Activated naive CD8-positive, alpha-beta T cell treated with anti-CD3 and anti-CD28 coated beads for 36 hours (primary cell): ENCODE measurements at places on chromosomes 6 and 20. TPM values are rescaled to one million over a fixed set of nuclear protein-coding genes. Genes with fewer than 3 reads are reported as not detected.

The OXT gene
- total RNA-seq, result not detected

GRCh38 chr6:79669766-79670165 is 38.6 kb downstream of the SH3BGRL2 start:
- H3K4me3 ChIP-seq, result no peak overlapping the region
- H3K36me3 ChIP-seq, result peaks cover 3% of the 10 kb centered on the region
- H3K27me3 ChIP-seq, result no peaks in the 10 kb centered on the region
- DNase-seq, result no peak
- H3K27ac ChIP-seq, result peak overlapping the region; percentile 56

The TRAPPC3L gene
- total RNA-seq, result not detected

The EPHA7 gene
- total RNA-seq, result not detected

DNA sequence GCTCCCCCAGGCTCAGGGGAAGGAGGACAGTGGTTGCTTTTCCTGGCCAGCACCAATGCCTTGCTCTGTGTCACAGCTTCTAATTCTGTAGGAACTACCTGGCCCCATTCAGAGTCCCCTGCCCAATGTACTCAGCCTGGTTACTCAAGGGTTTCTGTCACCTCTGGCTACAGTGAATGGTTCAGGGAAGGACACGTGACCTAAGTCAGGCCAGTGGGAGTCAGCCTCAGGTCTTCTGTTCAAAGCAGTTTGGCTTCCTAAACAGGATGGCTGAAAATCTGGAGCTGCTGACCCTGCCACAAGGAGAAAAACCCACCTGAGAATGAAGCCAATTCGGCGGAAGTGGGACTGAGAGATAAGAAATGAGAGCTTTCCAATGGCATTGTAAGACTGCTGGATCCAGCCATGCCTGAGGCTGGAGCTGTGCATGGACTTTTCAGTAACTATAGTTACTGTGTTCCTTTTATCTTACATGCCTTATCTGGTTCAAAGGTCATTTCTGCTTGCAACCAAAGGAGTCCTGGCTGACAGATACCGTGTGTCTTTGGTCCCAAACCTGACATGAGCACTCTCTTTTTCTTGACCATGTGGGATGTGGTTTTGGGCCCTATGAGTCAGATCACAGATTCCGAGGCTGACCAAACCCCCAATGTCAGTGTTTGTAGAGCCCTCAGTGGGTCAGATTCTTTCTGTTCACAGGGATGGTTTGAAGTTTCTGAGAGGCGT is 104.3 kb downstream of the SULF2 start:
- no peak overlapping the region for H3K27ac ChIP-seq
- no peaks in the 10 kb centered on the region for H3K36me3 ChIP-seq
- H3K4me1 ChIP-seq, result peaks cover 2% of the 10 kb centered on the region
- H3K27me3 ChIP-seq, result no peaks in the 10 kb centered on the region

DNA sequence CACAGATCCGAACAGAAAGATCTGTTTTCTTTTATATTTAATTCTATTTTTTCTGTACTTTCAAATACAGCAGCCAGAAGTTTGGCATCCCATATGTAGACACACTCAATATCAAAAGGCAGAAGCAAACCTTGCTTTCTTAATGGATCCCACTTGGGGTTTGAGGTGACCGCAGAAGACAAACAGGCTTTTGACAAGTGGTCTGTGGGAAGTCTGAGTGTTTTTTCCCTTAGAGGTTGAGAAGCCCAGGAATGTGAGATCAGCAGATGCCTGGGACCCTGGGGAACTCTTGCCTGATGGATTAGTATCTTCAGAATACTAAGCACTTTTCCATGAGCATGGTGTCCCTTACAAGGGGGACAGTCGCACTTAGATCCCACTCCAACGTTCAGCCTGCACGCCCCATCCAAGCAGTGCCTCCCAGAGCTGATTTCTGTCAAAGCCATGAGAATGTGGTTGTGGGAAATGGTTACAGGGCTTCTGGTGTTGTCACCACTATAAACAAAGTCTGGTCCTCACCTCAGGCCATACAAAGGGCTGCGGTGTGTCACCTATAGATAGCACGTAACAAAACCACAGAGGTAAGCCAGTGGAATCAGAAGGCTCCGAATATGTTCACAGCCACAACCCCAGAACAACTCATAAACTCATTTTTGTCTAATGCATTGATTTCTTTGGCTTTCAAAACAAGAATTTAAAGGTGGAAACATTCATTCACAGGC is 12.7 kb downstream of the IL17F start:
- no peak overlapping the region for H3K4me3 ChIP-seq
- H3K36me3 ChIP-seq, result no peaks in the 10 kb centered on the region
- H3K4me1 ChIP-seq, result peaks cover 31% of the 10 kb centered on the region
- H3K27ac ChIP-seq, result no peak overlapping the region
- H3K27me3 ChIP-seq, result peaks cover 48% of the 10 kb centered on the region

- no peaks in the 10 kb centered on the region for H3K27me3 ChIP-seq
- H3K4me1 ChIP-seq, result peaks cover 13% of the 10 kb centered on the region
- H3K36me3 ChIP-seq, result no peaks in the 10 kb centered on the region
These were observed 19.9 kb downstream of the PXT1 start for GRCh38 chr6:36422714-36423100.

DNA sequence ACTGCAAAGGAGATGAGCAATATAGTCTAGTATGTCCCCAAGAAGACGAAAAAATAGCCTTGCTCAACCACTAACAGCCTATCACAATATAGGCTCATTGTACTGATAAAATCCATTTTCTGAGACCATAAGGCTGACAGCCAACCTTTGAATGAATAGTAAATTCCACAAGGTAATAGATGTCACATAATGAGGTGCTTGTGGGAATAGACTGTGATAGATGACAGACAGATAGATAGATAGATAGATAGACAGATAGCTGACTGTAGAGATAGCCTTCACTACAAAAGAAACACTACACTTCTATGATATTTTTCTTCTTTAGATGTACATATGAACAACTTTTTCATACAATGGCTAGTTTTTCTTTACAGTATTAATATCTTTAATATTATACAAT is 760.3 kb upstream of the NRSN1 start:
- H3K36me3 ChIP-seq, result no peaks in the 10 kb centered on the region
- no peak for DNase-seq
- H3K4me1 ChIP-seq, result no peaks in the 10 kb centered on the region
- H3K4me3 ChIP-seq, result no peak overlapping the region
- H3K27ac ChIP-seq, result no peak overlapping the region
- peaks cover 3% of the 10 kb centered on the region for H3K27me3 ChIP-seq

GRCh38 chr20:47150403-47151152 is 205.9 kb downstream of the ZMYND8 start:
- H3K27me3 ChIP-seq, result peaks cover 4% of the 10 kb centered on the region
- no peak for DNase-seq
- no peaks in the 10 kb centered on the region for H3K36me3 ChIP-seq
- H3K4me1 ChIP-seq, result no peaks in the 10 kb centered on the region
- no peak overlapping the region for H3K4me3 ChIP-seq

- H3K27me3 ChIP-seq, result no peaks in the 10 kb centered on the region
- DNase-seq, result no peak
- no peaks in the 10 kb centered on the region for H3K36me3 ChIP-seq
- H3K4me1 ChIP-seq, result no peaks in the 10 kb centered on the region
These were observed 88.9 kb downstream of the TFAP2B start for GRCh38 chr6:50907565-50907964.

The RCAN2 gene
- not detected for total RNA-seq

The PDSS2 gene
- 13.7 TPM for total RNA-seq

The TREML1 gene
- total RNA-seq, result not detected

DNA sequence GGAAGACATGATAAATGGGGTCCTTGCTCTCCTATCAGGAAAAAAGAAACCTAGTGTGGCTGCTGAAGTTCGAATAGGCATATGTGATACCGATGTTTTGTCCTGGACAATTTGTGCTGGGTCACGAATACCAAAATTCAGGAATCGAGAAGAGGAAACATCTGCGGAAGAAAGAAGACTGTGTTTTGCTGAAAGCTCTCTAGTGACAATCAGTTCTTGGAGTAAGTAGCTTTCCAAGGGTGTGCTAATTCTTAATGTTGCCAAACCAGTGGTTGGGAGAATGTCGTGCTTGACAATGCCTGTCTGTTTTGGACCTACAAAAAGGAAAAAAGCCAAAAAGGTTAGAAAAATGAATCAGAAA is 956.1 kb downstream of the PHF3 start:
- H3K4me1 ChIP-seq, result no peaks in the 10 kb centered on the region
- no peak overlapping the region for H3K4me3 ChIP-seq

DNA sequence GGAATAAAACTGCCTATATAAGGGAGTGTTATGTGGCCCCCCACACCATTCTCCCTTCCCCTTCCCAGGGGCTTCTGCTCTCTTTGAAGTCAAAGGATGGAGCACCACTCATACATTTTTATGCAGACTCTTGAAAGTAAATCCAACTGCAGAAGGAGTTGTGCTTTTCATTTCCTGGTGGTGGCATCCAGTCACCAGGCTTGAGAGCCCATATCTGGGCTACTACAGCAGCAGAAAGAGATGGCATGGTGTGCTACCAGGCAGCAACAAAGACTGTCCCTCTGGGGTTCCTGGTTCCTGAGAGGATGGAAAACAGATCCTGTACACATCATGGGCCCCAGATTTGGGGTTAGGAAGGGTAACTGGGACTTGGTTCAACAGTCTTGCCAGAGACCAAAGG is 226.4 kb downstream of the CLIC5 start:
- H3K27ac ChIP-seq, result no peak overlapping the region
- no peak for DNase-seq
- no peak overlapping the region for H3K4me3 ChIP-seq
- H3K4me1 ChIP-seq, result no peaks in the 10 kb centered on the region
- H3K27me3 ChIP-seq, result peaks cover 5% of the 10 kb centered on the region

The ANKS1A gene
- total RNA-seq, result 6.5 TPM

DNA sequence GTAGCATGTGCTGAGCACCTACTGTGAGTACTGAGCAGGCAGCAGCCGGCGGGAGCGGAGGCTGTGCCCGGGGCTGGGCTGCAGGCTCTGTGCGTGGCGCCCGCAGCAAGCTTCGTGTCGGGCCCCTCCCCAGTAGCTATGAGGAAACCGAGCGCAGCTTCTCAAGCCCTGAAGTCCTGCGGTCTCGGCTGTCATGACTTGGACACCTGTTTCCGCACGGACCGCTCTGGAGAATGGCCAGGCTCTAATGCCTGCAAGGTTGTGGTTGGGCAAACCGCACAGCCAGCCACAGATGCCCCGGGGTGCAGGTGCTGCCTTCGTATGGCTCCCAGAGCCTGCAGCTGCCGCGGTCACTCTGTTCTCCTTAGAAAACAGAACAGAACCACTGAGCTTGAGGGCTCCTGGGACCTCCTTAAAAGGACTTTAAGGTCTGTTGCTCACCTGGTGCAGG is 33.7 kb downstream of the PYGB start:
- no peak overlapping the region for H3K27ac ChIP-seq
- no peak overlapping the region for H3K4me3 ChIP-seq
- no peaks in the 10 kb centered on the region for H3K4me1 ChIP-seq
- no peaks in the 10 kb centered on the region for H3K36me3 ChIP-seq
- no peak for DNase-seq

GRCh38 chr6:160919723-160920440 is 71.7 kb upstream of the MAP3K4 start:
- no peaks in the 10 kb centered on the region for H3K36me3 ChIP-seq
- H3K4me3 ChIP-seq, result no peak overlapping the region
- no peaks in the 10 kb centered on the region for H3K4me1 ChIP-seq
- no peak overlapping the region for H3K27ac ChIP-seq
- DNase-seq, result no peak
- peaks cover 27% of the 10 kb centered on the region for H3K27me3 ChIP-seq
